ENCODE measurements at places on chromosomes 4 and X. TPM values are rescaled to one million over a fixed set of nuclear protein-coding genes. Genes with fewer than 3 reads are reported as not detected.

- no peak for DNase-seq
These were observed 221.3 kb downstream of the RAB28 start for GRCh38 chr4:13262816-13263215.

LANCL3 gene
- not detected for total RNA-seq

TMSB15A gene
- total RNA-seq: 1.4 TPM

- no peak for DNase-seq
These were observed 287.7 kb downstream of the KCTD8 start for GRCh38 chr4:44160776-44161367.

DNA sequence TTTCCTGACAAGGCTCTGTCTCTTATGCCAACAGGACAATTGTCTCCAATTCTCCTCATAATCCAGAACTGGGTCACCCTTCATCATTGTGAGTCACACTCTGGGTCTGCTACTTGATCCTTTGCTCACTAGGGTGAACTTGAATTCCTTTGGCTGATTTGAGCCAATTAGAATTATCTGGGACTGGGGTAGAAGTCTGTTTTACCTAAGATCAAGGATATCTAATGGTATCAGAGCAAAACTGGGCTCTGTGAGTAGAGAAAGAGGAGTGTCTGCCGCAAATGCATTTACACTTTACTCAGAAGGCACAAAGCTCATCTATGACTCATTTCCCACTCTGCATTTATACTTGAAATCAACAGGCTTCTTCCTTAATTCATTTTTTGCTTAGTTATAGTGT, 72.6 kb downstream of the PITX2 start:
- peak; percentile 47 for DNase-seq

- peak; percentile 13 for DNase-seq
These were observed 254.7 kb downstream of the AFF2 start for GRCh38 chrX:148755111-148755510.

GRCh38 chrX:154028502-154029184, 8.9 kb upstream of the IRAK1 start:
- no peak for DNase-seq

GRCh38 chrX:39922926-39923325, 174.8 kb downstream of the BCOR start:
- no peak for DNase-seq

GRCh38 chr4:138392751-138393308, 150.7 kb upstream of the SLC7A11 start:
- no peak for DNase-seq

PDE6B gene
- total RNA-seq: 0.11 TPM

DNA sequence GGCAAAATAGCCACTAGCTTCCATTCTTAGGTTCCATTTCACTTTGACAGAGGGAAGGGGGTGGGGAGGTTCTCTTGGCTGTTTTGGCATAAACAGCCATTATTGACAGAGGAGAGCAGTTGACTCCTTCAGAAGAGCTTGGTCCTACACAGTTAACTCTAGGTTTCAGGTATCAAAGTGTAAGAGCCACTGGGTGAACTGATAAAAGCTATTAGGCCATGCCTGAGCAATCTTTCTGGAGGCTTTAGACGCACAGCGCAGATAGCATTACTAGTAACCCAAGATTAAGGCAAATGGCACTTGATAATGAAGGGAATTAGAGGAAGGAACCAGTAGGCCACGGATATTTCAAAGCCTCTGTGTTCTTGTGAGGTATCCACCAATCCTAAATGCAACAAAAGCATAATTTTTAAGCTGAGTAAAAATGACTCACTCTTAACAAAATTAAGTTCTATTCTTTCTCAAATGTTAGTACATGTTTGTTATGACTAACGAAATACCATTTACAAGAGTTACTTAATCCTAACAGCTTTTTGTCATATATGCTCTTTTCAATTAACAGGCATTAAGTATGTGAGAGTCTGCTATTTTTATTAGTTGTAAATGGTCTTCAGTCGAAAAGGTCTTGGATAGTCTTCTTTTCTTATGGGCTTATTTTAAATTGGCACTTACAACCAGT, 53.6 kb downstream of the SLC7A11 start:
- peak; percentile 53 for DNase-seq

DNA sequence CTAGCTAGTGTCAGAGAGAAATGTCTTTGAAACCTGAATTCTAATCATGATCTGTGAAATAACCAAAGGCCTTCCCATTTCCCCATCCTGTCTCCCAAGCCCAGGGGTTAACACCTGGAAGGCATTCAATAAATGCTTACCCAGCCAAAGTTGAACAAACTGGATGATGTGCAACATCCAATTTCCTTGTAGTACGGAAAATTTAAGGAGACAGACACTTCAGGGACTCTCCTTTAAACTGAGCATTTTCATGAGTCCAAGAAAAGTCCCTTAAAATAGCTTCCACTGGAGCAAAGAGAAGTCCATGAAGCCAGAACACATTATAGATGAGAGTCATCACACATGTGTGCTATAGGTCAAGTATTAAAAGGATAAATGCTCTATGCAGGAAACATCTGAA, 271.2 kb downstream of the RAB28 start:
- DNase-seq: no peak

PCDH7 gene
- total RNA-seq: 0.38 TPM

- DNase-seq: no peak
These were observed 330.9 kb downstream of the ARHGAP24 start for GRCh38 chr4:85805891-85806290.

DRD5 gene
- not detected for total RNA-seq

DNA sequence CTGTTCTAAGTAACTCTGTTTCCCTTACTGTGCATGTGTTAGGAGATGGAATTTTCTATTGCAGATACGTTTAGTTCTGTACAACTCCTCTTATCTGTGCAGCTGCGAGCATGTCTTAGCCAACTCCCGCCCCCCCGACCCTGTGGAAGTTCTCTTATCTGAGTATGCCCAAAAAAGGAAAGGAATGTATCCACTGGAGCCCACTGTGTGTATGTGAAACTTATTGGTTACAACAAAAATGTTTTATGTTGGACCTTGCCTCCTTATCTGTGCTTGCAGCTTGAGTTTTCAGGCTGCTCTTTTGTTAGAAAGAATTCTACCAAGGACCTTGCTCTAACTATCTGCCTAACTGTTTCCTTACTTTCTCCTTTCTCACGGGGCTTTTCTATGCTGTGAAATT, 24.2 kb upstream of the DCAF8L2 start:
- no peak for DNase-seq

GRCh38 chr4:793093-793861, 32.7 kb downstream of the CPLX1 start:
- DNase-seq: peak; percentile 29

MAGEB1 gene
- not detected for total RNA-seq

TMEM150C gene
- 0.22 TPM for total RNA-seq

CYTL1 gene
- not detected for total RNA-seq

DEFB131A gene
- not detected for total RNA-seq

DNA sequence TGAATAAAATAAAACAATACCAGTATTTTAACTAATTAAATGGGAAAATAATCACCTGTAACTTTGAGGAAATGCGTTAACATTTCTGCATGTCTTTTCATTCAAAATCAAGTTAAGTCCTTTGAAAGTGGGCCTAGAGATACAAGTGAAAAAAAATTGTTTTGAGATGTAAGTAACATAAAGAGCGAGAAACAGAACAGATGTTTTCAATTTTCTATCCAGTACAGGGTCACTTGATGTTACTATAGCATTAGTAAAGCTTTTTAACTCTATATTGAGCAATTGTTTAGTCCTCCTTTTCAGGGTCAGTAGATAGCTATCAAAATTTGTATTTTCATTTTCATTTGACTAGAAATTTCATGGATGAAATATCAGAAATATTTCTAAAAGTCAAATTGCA, 761.4 kb downstream of the CCSER1 start:
- no peak for DNase-seq

GAGE2A gene
- not detected for total RNA-seq

CXorf51B gene
- not detected for total RNA-seq

DUSP21 gene
- total RNA-seq: not detected

PAPSS1 gene
- total RNA-seq: 66.8 TPM

GRCh38 chr4:108831886-108832285, 69.0 kb upstream of the ETNPPL start:
- peak; percentile 13 for DNase-seq

- no peak for DNase-seq
These were observed 113.0 kb downstream of the ARHGAP24 start for GRCh38 chr4:85587952-85588351.

DNA sequence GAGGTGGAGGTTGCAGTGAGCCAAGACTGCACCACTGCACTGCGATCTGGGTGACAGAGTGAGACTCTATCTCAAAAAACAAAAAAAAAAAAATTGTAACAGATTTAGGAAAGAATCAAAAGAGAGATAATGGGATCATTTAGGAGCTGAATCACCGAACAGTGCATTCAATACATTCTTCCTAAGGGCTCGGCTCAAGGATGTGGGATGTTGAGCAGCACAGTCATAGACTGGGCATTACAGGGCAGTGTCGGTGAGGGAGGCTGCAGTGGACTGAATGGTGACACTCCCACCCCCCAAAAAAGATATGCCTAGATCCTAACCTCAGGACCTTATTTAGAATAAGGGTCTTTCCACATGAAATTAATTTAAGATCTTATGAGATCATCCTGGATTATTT, 70.0 kb downstream of the EVC2 start:
- peak; percentile 90 for DNase-seq

DNA sequence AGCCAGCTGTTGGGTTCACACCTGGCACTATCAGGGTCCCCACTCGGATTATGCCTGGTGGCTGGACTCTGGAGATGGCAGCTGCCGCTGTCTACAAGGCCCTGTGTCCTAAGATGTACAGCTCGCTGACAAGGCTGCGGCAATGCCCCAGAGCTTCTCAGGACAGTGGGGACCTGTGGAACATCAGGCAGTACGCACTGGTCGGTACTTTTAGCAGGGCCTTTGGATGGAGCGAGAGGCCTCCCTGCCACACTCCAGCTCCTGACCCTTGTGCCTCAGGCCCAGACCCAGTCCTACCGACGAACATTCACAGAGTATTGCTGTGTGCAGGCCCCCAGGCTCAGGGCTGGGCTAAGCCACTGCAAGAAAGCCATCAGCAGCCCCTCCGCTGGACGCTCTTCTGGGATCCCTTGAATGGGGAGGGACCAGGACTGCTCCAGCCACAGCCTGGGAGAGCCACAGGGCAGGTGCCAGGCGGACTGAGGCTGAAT, 45.7 kb upstream of the HMX1 start:
- no peak for DNase-seq

SPIN2A gene
- total RNA-seq: not detected

DNA sequence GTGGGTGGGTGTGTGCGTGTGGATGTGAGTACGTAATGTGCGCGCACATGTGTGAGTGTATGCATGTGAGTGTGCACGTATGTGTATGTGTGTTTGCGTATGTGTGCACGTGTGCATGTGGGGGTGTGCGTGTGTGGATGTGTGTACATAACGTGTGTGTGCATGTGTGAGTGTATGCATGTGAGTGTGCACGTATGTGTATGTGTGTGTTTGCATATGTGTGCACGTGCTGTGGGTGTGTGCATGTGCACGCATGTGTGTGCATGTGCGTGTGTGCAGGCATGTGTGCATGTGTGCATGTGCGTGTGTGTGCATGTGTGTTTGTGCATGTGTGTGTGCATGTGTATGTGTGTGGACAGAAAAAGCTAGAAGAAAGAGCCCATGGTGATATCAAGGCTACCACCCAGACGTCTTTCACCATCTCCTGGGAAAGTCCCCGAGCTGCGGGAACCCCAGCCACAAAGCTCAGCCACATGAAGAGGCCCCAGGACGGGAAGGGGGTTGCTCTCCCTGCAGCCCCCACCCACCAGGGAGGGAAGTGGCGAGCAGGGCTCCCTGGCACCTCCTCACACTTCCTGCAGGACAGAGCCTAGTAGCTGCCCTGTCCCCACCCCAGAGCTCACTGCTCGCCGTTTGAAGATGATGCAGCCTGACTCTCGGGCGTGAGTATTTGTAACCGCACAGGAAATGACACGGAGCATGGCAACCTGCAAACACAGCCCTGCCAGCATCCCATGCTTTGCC, 108.3 kb downstream of the DCTD start:
- peak; percentile 25 for DNase-seq

ARAP2 gene
- not detected for total RNA-seq

- DNase-seq: no peak
These were observed 3.2 kb downstream of the CTAG2 start for GRCh38 chrX:154650221-154650510.

DNA sequence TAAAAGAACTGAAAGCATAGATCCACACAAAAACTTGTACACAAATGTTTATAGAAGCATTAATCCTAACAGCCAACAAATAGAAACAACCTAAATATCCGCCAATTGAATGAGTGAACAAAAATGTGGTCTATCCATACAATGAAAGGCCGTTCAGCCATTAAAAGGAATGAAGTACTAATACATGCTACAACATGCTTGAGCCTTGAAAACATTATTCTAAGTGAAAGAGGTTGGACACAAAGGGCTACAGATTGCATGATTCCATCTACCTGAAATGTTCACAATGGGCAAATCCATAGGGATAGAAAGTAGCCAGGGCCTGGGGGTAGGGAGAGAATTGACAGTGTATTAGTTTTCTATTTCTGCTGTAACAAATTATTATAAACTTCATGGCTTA, 169.2 kb downstream of the SPCS3 start:
- no peak for DNase-seq

DNA sequence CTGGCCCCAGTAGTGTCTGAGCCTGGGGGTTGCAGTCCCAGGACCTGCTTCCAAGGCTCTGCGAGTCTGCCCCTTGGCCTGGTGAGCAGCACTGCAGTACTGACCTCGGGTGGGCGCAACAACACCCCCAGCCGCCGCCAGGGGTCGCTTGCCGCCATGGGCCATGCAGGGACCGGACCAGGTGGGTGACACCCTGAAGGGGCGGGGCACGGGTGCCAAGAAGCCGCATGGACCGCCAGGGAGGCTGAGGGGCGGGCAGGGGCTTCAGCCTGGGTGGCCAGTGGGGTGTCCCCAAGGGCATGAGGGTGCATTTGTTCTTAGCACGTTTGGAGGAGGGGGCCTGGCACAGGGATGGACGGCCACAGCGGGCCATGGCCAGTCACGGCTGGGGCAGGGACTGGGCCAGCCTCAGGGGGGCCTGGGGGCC, 25.0 kb downstream of the TACC3 start:
- peak; percentile 75 for DNase-seq

STAP1 gene
- not detected for total RNA-seq

DNA sequence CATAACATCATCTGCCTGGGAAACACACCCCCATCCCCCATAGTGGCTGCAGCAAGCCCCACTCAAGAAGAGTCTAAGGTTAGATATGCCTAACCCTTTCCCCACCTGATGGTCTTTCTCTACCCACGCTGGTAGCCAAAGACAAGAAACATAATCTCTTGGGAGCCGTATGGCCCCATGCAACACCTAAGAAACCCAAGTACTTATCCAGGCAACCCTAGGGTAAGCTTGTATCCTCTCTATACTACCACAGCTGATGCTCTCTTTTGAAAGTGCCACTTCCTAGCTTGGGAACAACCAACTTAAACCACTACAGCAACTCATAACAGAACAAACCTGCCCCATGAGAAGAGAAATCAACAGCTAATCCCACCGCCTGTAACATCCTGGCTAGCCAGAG, 161.1 kb downstream of the MSN start:
- DNase-seq: no peak

TMEM35A gene
- total RNA-seq: 0.76 TPM

PRRG3 gene
- not detected for total RNA-seq

- DNase-seq: peak; percentile 49
These were observed 328.4 kb upstream of the INTU start for GRCh38 chr4:127304356-127304755.

GRCh38 chr4:90419124-90419711, 292.0 kb downstream of the CCSER1 start:
- DNase-seq: peak; percentile 37

UNC5C gene
- not detected for total RNA-seq

Data from GM23248 (cell line).